ENCODE measurements at places on chromosomes 13 and 19.

GRCh38 chr13:113327391-113327765 is 30.3 kb downstream of the LAMP1 start:
- no peak for DNase-seq

- no peak for DNase-seq
These were observed 510.0 kb upstream of the KLF12 start for GRCh38 chr13:74644229-74644628.

GRCh38 chr13:44921931-44922758 is 67.1 kb downstream of the NUFIP1 start:
- DNase-seq = no peak

GRCh38 chr13:27360562-27360961 is 63.9 kb upstream of the GTF3A start:
- no peak for DNase-seq

Measured in activated T-helper 2 cell treated with anti-CD3 and anti-CD28 coated beads, Interferon-gamma antibody, Interleukin-2, Interleukin-4, amounts not matched to agents 10 μg/mL and 5 μg/mL and 100 μg/mL, durations not matched to agents 14 hours and 24 hours and 36 hours (primary cell).